Lung (tissue), 17 donors: ENCODE measurements at places on chromosomes 4 and X. TPM values are rescaled to one million over a fixed set of nuclear protein-coding genes. Genes with fewer than 3 reads are reported as not detected.

CCSER1 gene
- total RNA-seq: 6.2 TPM

DNA sequence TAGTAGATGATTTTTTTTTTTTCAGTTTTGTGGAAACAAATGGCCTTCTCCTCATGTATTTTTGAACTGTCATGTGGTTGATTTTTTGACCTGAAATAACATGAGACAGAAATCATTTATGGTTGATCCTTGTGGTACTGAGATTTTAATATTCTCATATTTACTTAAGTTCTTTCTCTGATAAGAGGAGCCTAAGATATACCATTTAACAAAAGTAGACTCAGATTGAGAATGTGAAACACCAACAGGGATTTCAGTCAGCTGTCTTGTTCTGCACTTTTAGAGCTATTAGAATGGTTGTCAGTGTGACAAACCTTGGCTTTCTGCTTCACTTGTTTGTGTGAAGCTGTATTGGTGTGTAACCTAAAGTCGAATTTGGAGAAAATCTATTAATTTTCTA is 575.7 kb downstream of the SPOCK3 start:
- no peak for DNase-seq

DNA sequence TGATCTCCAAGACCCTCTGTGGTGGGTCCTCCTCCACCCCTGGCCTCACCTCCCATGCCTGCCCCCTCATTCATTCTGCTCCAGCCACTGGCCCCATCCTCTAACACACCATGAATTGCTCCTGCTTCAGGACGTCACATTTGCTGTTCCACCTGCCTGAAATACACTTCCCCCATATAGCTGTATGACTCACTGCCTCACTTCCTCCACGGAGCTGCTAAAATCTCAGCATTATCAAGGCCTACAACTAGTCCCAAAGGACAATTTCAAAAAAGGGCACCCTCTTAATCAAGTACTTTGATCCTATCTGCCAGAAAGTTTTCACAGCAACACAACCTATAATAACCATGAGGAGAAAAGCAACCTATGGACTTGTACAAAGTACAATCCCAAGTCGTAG is 43.6 kb upstream of the PHOX2B start:
- no peak for DNase-seq

- no peak for DNase-seq
These were observed 247.2 kb upstream of the MTMR8 start for GRCh38 chrX:64642482-64642881.

- peak; percentile 27 for DNase-seq
These were observed 12.2 kb upstream of the TMEM128 start for GRCh38 chr4:4260185-4260751.
